ENCODE measurements at places on chromosomes 2 and 18.

- no peak for DNase-seq
These were observed 1.3 kb upstream of the YWHAQ start for GRCh38 chr2:9631878-9632700.

GRCh38 chr2:104420953-104421352 is 433.0 kb upstream of the POU3F3 start:
- no peak for DNase-seq

DNA sequence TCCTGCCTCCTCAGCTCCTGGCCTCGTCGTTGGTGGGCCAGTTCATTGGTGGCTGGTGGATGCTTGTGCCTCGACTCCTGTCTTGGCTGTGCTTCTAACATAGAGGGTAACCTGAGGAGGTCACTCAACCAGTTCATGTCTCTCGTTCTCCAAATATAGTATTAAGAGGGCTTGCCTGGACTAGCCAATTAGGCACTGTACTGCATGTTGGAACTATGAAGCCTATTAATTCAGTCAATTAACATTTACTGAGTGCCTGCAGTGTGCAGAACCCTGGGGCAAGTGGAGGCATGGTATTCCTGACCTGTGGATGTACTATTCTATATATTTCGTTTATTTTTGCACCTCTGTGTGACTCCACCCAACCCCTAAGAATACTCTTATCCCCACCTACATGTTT is 89.9 kb upstream of the PELI1 start:
- no peak for DNase-seq

DNA sequence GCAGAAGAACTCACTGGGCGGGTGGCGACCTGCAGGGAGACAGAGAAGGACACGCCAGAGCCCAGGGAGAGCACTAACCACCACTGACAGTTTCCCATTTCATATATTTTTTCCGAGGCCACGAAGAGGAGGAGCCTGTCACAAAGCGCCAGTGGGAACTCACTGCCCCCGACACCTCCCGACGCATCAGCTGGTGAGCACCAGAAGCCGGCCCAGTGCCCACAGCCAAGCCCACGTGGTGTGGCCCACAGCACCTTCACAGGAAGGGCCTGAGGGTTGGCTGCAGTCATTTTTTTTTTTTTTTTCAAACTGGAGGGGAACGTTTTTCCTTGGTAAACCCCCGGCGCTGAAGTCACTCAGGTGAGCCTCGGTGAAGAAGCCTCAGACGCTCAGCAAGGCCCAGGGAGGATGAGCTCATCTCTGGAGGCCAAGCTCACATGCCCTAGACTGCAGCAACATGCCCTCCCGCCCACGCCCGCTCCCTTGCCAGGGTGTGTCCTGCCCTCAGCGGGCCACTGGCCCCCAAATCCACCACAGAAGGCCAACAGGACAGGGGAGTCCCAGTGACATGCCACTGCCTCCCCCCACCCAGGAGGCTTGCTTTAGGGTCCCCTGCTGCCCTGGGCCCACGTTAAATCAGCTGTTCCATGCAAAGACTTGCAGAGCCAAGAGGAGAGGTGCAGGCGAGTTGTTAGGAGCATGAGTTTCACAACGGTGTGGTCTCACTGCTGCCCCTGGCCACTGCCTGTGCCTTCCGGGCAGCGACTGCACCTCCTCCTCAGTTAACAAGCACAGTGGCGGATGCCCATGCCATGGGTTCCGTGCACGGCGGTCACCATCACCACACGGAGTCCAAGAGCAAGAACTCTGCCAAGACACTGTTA is 68.1 kb downstream of the PARD6G start:
- no peak for DNase-seq

DNA sequence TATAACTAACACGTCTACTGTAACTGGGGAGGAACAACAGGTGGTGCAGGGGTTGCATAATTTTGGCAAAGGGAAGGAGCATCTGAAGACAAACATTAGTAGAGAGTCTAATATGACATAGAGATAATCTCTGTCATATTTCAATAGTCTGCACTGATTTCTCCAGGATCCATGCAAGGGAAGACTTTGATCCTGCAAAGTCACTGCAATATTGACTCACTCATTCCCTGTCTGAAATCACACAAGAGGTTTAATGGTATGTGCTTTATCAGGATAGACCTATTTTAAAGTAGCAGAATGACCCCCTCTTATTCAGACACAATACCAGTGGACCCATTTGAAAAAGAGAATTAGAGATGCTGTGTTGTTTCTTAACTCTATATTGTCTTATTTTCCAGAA is 98.7 kb upstream of the CAVIN2 start:
- no peak for DNase-seq

GRCh38 chr2:108633409-108633808 is 85.9 kb upstream of the RANBP2 start:
- no peak for DNase-seq
